NCI-H1930 (cell line): ENCODE measurements at places on chromosomes 1 and 21.
A peak's percentile ranks its signal among the peaks of the same experiment; 100 is the strongest.

DNA sequence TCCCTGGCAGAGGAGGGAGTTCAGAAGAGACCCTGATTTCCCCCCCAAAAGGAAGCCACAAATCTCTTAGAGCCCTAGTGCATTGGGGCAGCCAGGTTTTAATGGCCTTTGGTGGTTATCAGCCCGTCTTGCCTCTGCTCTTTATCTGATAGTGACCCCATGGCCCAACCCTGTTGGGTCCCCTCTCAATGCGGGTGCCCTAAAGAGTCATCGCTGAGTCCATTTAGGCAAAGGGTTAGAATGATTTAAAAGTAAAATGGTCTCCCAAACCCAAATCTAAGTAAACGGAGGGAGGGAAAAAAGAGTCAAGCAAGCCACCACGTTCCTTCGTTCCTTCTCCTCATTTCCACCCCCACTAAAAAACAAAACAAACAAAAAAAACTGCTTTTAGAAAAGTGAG, 164.0 kb downstream of the RUNX1 start:
- no peak for DNase-seq

DNA sequence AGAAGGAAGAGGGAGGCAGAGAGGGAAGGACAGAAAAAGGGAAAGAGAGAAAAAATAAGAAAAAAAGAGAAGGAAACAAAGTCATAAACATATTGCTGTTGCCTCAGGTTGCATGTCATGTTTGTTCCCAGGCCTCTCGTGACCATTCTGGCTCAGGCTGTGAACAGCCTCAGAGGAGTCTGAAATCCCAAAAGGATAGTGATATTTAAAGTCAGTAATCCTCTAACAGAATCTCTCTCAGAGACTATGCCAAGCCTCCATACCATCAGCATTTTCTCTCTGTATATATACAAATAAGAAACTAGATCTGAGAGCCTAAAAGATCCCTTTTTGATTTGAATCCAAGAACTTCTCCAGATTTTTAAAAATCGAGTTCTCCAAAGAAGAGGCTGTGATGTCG, 35.2 kb downstream of the GORAB start:
- no peak for DNase-seq

DNA sequence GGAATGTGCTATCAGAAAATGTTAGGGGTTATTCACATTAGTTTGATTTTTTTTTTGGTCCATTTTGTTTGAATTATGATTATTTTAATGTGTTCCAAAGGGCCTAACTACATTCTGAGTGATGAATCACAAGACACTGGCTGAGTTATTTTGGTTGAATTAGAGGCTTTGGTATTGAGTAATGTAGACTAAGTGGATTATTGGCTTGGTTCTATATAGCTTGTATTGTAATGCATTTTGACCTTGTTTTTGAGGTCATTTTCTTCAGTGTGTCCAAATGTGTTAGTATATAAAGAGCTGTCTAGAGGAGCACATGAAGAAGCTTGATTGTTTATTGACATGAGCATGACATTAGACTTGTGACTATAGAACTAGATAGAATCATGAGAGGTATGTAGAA, 3.4 kb downstream of the ZNF326 start:
- DNase-seq = no peak

DNA sequence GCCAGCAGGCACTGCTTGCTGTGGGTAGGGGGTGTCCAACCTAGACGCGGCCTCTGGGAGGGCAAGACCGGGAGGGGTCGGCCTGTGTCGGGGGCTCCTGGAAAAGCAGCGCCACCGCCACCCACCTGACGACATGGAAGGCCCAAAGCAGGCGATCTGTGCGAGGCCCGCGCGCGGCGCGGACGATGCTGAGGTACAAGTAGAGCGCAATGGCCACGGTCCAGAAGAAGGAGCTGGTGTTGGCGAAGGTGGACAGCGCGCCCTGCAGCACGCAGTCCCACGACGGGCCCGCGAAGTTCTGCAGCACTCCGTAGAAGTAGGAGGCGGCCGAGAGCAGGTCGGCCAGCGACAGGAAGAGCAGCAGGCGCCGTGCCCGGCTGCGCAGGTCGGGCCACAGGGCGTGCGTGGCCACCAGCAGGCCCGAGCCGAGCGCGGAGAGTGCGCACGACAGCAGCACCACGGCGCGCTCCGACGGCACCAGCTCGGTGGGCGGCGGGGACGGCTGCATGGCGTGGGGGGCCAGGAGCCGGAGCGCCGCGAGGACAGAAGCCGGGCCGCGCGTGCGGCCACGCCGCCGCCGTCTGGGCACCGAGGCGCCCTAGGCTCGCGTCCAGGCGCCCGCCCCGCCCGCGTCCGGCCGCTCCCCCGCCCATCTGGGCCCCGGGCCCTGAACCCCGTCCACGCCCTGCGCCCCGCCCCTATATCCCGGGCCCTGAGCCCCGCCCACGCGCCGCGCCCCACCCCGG, at the start of gene GPR157:
TSS of gene GPR157 (minus strand) at position 583 of the 746 bp plus-strand sequence. CDS start at position 508, 75 bp downstream.
- DNase-seq = peak; percentile 62

DNA sequence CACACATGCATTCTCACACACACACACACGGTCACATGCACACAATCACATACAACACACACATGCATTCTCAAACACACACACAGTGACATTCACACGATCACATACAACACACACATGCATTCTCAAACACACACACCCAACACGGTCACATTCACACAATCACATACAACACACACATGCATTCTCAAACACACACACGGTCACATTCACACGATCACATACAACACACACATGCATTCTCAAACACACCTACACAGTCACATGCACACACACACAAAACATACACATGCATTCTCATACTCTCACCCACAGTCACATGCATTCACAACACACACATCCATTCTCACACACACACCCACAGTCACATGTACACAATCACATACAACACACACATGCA, 135.0 kb downstream of the CASZ1 start:
- DNase-seq = no peak

- no peak for DNase-seq
Measured at GRCh38 chr1:206883876-206884275, 13.4 kb upstream of the IL24 start.
